Endothelial cell of umbilical vein (primary cell): ENCODE measurements at places on chromosomes 7 and 10.

DNA sequence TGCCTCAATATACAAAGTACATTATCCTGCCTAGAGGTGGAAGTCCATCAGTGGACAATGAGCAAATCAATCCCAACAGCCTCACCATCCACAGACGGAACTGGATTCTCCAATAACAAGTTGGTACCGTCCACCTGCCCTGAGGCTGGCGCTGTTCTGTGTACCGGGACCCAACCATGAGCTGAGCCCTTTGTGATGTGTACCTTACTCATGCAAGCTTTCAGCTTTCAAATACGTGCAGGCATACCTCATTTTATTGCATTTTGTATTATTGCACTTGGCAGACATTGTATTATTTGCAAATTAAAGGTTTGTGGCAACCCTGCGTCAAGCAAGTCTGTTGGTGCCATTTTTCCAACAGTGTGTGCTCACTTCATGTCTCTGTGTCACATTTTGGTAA lies 476.0 kb upstream of the MKI67 start:
- DNase-seq, result no peak

- no peak for DNase-seq
Observed at GRCh38 chr7:32285698-32286097, 204.5 kb downstream of the LSM5 start.

DNA sequence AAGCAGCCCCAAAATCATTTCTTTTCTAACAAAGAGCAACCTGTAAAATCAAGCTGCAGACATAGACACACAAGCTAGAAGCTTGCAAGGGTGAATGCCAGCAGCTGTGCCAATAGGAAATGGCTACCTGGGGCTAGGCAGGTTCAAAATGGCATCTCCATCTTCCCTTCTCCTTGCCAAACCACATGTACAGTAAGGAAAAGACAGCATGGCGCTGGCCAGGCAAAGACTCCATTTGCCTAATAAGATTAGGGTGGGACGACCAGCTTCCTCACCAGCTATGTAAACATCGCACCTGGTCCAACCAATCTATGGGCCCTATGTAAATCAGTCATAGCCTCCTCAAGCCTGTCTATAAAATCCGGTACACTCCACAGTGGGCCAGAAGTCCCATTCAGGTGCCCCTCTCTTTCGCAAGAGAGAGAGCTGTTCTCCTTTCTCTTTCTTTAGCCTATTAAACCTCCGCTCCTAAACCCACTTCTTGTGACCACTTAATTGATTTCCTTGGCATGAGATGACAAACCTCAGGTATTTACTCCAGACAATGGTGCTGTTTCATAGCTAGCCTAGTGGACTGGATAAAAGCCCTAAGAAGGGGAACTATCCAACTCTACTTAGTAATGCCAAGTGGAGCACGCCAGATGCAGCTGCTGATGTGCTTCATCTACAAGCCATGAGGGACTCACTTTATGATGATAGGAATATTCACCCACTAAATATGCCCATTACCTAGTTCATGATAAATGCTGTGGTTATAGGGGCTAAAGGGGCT lies 44.1 kb downstream of the HTR7 start:
- DNase-seq, result no peak

DNA sequence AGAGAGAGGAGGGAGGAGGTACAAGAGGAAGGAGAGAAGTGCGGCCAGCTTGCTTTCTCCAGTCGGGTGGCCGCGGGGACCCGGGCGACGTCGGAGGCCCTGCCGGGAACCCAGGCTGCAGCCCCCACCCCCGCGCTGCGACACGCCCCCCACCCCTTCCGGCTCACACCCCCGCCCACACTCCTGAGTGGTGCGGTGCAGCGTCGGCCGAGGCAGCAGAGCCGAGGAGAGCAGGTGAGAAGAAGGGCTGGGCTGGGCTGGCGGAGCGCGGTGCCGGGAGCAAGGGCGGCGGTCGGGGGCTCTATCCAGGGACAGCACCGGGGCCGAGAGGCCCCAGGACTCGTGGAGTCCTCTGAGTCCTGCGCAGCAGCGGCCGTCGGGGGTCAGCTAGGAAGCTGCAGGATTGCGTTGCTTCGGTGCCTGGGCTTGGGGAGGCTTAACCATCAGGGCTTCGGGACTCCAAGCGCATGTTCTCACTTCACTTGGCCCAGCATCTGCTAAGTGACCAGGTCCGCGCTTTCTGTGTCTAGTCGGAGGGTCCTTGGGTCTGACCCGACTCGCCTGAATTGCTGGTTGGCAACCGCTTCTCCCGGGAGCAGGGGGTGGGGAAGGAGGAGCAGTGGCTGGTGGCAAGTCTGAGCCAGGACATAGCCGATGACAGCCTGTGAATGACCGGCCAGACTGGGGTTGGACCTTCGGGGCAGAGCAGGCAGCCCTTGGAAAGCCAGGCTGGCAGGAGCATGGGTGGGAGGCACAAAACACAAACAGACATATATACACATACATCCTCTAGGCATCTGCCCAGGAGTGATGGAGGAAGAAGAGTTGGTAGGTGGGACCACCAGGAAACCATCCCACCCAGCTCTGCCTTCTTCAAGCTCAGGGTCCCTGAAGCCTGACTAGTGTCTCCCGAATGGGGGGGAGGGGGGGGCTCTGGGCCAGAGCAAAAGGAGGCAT lies 683 bp downstream of the CHAT start:
- no peak for DNase-seq

- no peak for DNase-seq
Observed at GRCh38 chr7:81430150-81430549, 339.7 kb downstream of the HGF start.

GRCh38 chr10:1578392-1579140 lies 158.8 kb downstream of the ADARB2 start:
- DNase-seq, result no peak

DNA sequence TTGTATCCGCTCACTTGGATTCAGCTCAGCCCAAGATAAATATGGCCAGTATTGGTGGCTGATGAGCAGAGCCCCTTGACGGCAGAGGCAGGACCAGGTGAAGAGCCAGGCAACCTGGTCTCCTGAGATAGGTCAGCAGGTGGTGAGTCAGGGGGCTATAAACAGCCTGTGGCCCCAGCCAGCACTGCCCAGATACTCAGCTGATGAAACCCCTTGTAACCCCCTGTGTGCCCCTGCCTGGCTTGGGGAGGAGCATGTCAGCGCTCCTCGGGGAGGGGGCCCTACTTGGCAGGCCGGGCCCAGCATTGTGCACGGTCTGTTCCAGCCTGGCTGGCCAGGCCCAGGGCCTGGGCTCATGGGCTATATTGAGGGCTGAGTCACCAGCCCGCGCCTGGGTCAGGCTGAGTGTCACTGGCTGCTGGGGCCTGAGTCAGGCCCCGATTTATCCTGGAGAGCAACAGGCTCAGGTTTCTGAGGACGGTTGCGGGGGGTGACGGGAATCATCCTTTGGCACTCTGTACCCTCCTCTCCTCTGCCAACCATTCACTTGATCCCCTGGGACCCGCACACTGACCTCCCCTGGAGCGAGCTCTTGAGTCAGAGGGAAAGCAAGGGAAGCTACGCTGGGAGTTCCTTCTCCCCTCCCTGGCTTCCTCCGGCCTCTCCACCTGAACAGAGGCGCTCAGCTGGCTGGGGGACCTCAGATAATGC lies 2.8 kb upstream of the FLNC start:
- DNase-seq, result peak; percentile 14

DNA sequence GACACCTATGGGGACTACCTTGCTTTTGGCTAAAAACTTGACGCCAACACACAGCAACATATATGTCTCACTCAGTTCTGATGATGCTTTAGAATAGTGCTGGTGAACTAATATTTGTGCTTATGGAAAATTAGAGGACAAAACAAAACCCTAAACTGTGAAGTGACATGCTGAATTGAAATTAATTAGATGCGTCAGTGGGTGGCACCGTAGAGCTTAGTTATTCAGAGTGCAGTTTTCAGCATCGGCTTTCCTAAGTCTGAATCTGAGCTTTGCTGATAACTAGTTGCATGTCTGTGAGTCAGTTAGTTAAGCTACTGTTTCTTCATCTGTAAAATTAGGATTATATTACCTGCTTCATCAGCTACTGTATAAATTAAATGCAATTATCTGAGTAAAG lies 245.0 kb upstream of the SORCS1 start:
- DNase-seq, result no peak

- DNase-seq, result no peak
Observed at GRCh38 chr10:535952-536351, 153.5 kb downstream of the DIP2C start.

GRCh38 chr7:70907259-70908247 lies 224.4 kb upstream of the GALNT17 start:
- DNase-seq, result no peak

GRCh38 chr10:103921750-103922195 lies 3.8 kb upstream of the STN1 start:
- peak; percentile 18 for DNase-seq

- no peak for DNase-seq
Observed at GRCh38 chr7:28954946-28955345, 3.2 kb downstream of the TRIL start.

DNA sequence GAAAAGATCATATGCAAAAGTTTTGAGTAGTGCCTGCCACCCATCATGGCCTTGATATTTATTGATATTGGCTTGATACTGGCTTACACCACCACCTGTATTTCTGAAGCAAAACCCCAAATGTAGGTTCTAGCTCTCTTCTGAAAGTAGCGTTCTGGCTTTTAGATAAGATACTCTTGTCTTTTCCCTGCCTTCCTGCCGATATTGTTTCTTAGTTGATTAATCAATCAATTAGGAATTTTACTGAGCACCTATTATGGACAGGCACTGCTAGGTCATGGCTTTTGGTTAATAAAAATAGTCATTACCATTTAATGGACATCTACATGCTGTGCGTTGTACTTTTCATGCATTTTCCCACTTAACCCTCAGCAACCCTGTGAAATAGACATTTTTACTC lies 7.9 kb downstream of the SFRP5 start:
- no peak for DNase-seq

DNA sequence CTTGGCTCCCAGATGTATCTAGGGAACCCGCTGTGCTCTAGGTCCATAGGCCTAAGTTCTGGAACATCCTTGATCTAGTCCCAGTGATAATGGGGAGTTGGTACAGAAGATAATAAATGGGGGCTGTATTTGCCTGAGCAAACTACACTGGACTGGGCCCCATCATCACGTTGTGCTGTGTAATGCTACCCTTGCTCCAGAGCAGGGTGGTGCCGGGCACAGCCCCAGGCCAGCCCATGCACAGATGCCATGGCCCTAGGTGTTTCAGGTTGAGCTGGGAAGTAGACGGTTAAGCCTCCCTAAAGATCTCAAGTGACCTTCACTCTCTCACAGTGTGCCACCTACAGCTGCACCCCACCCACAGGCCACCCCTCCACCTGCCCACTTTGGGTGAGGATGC lies 53.2 kb downstream of the STRA8 start:
- no peak for DNase-seq
